Stimulated activated CD8-positive, alpha-beta memory T cell treated with anti-CD3 and anti-CD28 coated beads, Interleukin-12 subunit alpha, Interleukin-12 subunit beta, amount 100 ng/mL, for 4 hours (primary cell): ENCODE measurements at places on chromosomes 12 and 14.

DNA sequence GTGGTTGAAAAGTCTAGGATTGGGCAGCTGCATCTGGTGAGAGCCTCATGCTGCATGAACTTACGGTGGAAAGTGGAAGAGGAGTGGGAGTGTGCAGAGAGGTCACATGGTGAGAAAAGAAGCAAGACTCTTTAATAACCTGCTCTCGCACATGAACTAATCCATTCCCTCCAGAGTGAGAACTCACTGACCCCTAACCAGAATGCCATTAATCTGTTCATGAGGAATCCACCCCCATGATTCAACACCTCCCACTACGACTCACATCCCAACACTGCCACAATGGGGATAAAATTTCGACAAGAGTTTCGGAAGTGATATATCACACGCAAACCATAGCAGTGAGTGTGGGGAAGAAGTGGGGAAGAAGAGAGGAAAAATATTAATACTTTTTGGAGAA is 377.4 kb downstream of the NAV3 start:
- DNase-seq, result no peak

DNA sequence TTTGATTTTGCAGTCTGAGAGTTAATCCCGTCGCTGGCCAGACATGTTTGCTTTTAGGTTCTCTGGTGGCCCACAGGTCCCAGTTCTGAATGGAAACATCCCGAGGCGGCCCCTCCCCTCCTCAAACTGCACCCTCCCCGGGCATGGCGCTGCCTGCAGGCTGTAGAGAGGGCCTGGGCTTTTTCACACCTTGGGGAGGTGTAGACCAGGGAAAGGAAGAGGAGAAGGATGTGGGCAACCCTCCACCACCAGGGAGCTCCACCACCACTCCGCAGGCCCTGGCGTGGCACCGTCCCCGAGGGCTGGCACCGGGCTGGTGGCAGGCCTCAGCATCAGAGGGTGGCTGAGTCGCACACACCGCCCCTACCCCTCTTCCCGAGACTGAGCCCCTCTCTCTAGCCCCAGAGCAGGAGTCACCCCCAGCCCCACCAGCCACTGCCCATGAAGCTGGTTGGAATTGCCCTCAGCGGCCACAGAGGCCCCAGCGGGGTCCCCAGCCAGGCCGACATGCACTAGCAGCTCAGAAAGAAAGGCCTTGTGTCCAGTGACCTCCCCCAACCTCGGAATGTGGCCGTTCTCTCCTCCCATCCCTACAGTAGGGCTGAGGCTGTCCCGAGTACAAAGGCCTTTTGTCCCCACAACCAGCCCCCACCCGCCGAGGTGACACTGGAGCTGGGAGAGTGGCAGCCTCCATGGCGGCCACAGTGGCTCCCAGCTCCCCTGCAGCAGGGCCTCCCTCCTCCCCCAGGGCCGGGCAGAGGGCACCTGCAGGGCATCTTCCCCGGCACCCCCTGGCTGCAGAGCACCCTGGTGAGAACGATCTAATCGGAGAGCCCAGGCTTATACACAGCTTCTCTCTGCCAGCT is 23.5 kb upstream of the INF2 start:
- no peak for DNase-seq

DNA sequence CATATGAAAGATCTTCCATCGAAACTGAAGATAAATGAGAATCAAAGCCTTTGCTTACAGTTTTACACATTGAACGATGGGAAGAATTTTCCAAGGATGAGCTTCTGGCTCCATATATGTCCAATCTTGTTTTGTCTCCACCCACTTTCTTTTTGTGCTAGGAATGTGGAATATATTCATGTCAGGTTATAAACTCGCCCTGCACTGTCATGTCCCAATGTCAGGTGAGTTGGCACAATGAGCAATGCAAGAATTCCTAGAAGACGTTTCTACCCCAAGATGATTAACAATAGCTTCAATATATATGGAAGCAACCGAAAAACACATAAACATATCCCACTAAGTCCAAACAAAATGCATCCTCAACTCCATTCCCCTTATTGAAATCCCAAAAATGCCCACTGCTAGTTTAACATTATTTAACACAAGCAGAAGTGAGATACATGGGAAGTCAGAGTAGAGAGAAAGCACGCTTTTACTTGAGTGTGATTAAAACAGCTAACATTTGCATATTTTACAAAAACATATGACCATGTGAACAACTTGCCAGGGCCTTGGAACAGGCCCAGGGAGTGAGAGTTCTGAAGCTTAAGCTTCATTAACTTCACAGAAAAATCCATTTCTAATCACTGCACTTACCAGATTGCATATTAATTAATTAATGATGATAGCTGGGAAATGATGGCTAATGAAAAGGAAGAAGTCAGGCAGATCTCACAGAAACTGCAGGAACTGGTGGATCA is 233.9 kb downstream of the GXYLT1 start:
- DNase-seq, result no peak

GRCh38 chr12:48422060-48422459 is 50.3 kb upstream of the ANP32D start:
- DNase-seq, result no peak

GRCh38 chr14:75979648-75980565 is 1.9 kb downstream of the TGFB3 start:
- DNase-seq, result no peak

DNA sequence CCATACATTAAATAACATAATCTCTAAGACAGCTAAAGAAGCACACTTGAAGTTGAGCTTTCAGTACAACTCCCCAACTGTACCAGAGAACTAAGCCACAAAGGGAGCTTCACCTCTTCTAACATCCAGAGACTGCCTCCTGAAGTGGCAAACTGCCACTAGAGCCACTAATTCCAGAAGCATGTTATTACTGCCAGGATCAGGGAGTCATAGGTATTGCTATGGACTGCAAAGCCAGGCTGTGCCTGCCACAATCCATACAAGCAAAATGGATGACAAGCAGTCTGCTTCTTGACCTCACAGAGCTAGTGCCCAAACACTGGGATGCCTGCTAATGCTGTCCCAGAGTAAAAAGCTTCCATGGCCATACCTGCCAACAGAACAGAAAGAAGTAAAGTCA is 160.1 kb downstream of the STXBP6 start:
- DNase-seq, result no peak
